ENCODE measurements at places on chromosomes 2 and 18. TPM values are rescaled to one million over a fixed set of nuclear protein-coding genes. Genes with fewer than 3 reads are reported as not detected.

The TMEM247 gene
- not detected for total RNA-seq

The POTEC gene
- total RNA-seq = not detected

The CNTNAP5 gene
- total RNA-seq = not detected

The NDC80 gene
- 9.1 TPM for total RNA-seq

The LRP2 gene
- not detected for total RNA-seq

The INHBB gene
- total RNA-seq = 6.9 TPM

The CACNB4 gene
- 0.19 TPM for total RNA-seq

The LINC00305 gene
- not detected for total RNA-seq

The LOXHD1 gene
- total RNA-seq = not detected

The PRKD3 gene
- 82.2 TPM for total RNA-seq

The SOCS6 gene
- total RNA-seq = 29.7 TPM

The SLC9A4 gene
- under 0.01 TPM for total RNA-seq

The ASXL2 gene
- 17.0 TPM for total RNA-seq

The SATB2 gene
- 1.3 TPM for total RNA-seq

The DOK1 gene
- 14.7 TPM for total RNA-seq

The SLC11A1 gene
- under 0.01 TPM for total RNA-seq

The TRIM43 gene
- not detected for total RNA-seq

The GRP gene
- total RNA-seq = not detected

The ALPG gene
- total RNA-seq = not detected

The BARD1 gene
- total RNA-seq = 15.3 TPM

The ZNF514 gene
- total RNA-seq = 8.8 TPM

The OST4 gene
- total RNA-seq = 212 TPM

The CIB4 gene
- total RNA-seq = not detected

The TMEM37 gene
- 0.33 TPM for total RNA-seq

The SLC20A1 gene
- total RNA-seq = 39.5 TPM

The CCBE1 gene
- 3.3 TPM for total RNA-seq

The TRABD2A gene
- total RNA-seq = 1.1 TPM

Data from vein endothelial cell (primary cell).